ENCODE measurements at places on chromosomes 11 and 22. TPM values are rescaled to one million over a fixed set of nuclear protein-coding genes. Genes with fewer than 3 reads are reported as not detected.

Gene OR4A16
- total RNA-seq = not detected

Gene FAM180B
- not detected for total RNA-seq

Gene PGA4
- total RNA-seq = not detected

Gene CRACR2B
- total RNA-seq = 0.72 TPM

Gene OR52A1
- total RNA-seq = not detected

Gene CATSPER1
- not detected for total RNA-seq

DNA sequence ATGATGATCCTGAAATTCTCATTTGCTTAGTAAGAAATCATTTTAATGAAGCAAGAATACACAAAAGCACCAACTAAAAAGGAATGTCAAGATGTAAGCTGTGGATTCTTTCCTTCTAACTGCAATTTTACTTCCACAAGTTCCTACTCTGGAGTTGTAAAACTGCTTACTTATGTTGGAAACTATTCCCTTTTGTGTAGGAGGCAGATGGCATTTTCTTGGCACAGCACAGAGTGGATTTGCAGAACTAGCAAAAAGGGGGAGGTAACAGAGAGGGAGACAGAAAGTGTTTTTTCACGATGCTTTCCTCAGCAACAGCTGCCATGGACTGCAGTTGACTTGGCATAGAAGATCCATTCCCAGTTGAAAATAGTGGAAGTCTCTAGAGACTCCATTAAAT is 1112.0 kb upstream of the RAG2 start:
- H3K27me3 ChIP-seq = no peaks in the 10 kb centered on the region
- peak; percentile 4 for DNase-seq
- H3K27ac ChIP-seq = no peak overlapping the region
- H3K4me1 ChIP-seq = no peaks in the 10 kb centered on the region
- no peak overlapping the region for H3K4me3 ChIP-seq
- H3K36me3 ChIP-seq = no peaks in the 10 kb centered on the region

DNA sequence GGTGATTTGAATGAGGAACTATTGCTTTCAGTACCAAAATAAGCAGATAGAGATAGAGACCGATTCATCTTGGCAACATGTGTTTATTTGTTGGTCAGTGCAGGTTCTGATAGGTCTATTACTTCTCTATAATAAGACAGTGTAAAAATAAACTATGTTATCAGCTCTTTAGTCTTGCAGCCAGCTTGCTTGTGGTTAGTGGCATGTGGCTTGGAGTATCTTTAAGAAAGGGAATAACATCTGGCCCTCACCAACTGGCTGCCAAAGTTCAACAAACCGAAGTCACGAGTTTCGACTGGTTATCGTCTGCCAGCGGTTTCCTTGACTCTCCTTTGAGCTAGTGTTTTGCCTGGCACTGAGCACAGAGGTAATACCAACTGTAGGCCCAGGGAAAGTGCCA is 71.8 kb downstream of the CTTN start:
- no peak overlapping the region for H3K27ac ChIP-seq
- H3K27me3 ChIP-seq = peaks cover 53% of the 10 kb centered on the region

DNA sequence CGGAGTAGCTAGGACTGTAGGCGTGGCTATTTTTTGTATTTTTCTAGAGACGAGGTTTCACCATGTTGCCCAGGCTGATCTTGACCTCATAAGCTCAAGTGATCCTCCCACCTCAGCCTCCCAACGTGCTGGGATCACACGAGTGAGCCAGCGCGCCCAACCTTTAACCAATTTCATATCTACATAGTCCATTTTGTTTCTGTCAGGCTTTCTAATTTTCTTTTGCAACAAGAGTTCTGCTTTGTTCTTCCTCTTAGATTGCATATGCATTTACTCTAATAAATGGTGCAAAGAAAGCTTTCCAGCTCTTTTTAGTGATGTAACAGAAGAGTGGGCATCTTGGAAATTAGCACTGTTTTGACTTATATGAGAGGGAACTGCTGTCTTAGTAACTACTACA is 13.3 kb downstream of the RTN3 start:
- no peaks in the 10 kb centered on the region for H3K27me3 ChIP-seq
- DNase-seq = no peak
- H3K4me3 ChIP-seq = no peak overlapping the region

- no peaks in the 10 kb centered on the region for H3K36me3 ChIP-seq
- no peak for DNase-seq
- H3K27me3 ChIP-seq = no peaks in the 10 kb centered on the region
- no peak overlapping the region for H3K4me3 ChIP-seq
- no peak overlapping the region for H3K27ac ChIP-seq
- peaks cover 44% of the 10 kb centered on the region for H3K4me1 ChIP-seq
These were observed 5.4 kb downstream of the DAGLA start for GRCh38 chr11:61685617-61685967.

DNA sequence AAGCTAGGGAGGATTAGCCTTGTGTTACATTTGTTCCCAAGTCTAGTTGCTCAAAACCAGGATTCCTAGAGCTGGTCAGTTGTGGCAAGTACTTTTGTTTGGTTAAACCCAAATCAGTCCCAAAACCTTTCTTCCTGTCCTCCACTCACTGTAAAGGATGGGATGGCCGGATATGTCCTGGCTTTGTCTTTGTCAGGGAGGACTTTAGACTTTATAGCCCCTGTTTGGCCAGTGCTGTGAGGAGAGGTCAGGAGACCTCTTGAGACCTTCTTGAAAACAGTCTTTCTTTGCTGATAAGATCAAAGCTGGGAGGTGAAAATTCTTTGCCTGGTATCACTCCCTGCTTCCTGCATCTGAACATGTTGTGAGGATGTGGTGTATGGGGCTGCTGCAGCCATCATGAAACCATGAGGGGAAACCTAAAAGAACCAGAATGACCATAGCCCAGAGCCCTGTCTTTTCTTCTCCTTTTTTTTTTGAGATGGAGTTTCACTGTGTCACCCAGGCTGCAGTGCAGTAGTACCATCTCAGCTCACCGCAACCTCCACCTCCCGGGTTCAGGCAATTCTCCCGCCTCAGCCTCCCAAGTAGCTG is 43.6 kb upstream of the FTH1 start:
- no peak overlapping the region for H3K4me3 ChIP-seq
- H3K27ac ChIP-seq = no peak overlapping the region
- no peaks in the 10 kb centered on the region for H3K27me3 ChIP-seq
- H3K36me3 ChIP-seq = no peaks in the 10 kb centered on the region

GRCh38 chr11:118980191-118980881 is 8.8 kb downstream of the FOXR1 start:
- peaks cover 33% of the 10 kb centered on the region for H3K27me3 ChIP-seq
- peak; percentile 80 for DNase-seq
- H3K27ac ChIP-seq = no peak overlapping the region
- no peaks in the 10 kb centered on the region for H3K36me3 ChIP-seq

GRCh38 chr22:30877662-30878515 is 90.7 kb downstream of the MORC2 start:
- H3K4me1 ChIP-seq = no peaks in the 10 kb centered on the region
- DNase-seq = peak; percentile 68
- no peak overlapping the region for H3K27ac ChIP-seq
- H3K36me3 ChIP-seq = no peaks in the 10 kb centered on the region
- H3K4me3 ChIP-seq = no peak overlapping the region

GRCh38 chr22:31235081-31235480 is 23.0 kb downstream of the LIMK2 start:
- no peak overlapping the region for H3K27ac ChIP-seq
- no peak overlapping the region for H3K4me3 ChIP-seq
- H3K27me3 ChIP-seq = no peaks in the 10 kb centered on the region
- DNase-seq = no peak

- peaks cover 26% of the 10 kb centered on the region for H3K4me1 ChIP-seq
- no peak for DNase-seq
- H3K36me3 ChIP-seq = peaks cover 12% of the 10 kb centered on the region
- no peaks in the 10 kb centered on the region for H3K27me3 ChIP-seq
- H3K27ac ChIP-seq = peak overlapping the region; percentile 40
These were observed 82.4 kb upstream of the BIRC3 start for GRCh38 chr11:102234779-102235439.

DNA sequence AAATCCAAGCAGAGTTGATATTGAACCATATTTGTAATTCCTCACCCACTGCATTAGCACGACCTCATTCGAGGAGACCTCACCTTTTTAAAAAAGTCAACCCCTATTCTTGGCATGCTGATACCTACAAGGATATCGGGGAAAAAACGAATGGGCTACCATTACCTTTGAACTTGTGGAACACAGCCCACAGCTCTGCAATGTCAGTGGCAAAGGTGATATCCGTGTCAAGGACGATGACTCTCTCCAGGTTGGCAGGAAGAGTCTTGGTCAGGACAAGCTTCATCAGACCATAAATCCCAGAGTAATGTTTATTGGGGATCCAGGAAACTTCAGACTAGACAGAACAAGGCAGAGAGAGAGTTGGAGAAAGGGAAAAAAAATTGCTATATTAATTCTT is 355.6 kb downstream of the LARGE1 start:
- H3K27me3 ChIP-seq = no peaks in the 10 kb centered on the region
- no peak overlapping the region for H3K27ac ChIP-seq
- no peak overlapping the region for H3K4me3 ChIP-seq
- H3K36me3 ChIP-seq = no peaks in the 10 kb centered on the region
- H3K4me1 ChIP-seq = no peaks in the 10 kb centered on the region

DNA sequence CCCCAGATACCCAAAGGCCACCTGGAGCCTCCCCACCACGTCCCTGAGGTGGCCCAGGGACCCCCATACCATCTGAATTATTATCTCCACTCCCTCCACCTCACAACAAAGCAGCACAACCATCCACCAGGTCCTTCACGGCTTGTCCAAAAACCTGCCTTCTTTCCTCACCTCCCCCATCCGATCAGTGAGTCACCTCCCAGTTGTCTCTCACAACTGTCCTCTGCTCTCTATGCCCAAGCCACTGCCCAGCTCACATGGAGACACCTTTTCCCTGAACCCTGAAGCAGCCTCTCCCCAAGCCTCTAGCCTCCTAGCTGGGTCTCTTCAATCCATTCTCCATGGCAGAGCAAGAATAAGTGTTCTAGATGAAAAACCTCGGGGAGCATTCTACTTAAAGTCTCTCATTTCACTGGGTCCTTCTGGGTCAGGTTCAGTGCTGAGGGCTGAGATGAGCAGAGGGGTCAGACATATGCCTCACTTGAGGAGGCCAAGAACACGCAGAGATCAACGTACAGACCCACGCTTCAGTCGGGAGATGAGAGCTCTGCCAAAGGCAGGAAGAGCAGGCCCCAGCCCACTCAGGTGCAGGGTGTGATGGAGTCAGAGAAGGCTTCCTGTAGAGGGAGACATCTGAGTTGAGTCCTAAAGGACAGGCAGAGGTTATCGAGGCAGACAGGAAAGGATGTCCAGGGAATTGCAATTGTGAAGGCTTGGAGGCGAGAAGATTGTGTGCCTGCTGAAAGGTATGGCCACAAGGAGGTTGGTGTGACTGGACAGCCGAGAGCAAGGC is 74.7 kb downstream of the PDE2A start:
- H3K27ac ChIP-seq = no peak overlapping the region
- H3K4me3 ChIP-seq = no peak overlapping the region
- H3K27me3 ChIP-seq = peaks cover 30% of the 10 kb centered on the region
- H3K4me1 ChIP-seq = no peaks in the 10 kb centered on the region

DNA sequence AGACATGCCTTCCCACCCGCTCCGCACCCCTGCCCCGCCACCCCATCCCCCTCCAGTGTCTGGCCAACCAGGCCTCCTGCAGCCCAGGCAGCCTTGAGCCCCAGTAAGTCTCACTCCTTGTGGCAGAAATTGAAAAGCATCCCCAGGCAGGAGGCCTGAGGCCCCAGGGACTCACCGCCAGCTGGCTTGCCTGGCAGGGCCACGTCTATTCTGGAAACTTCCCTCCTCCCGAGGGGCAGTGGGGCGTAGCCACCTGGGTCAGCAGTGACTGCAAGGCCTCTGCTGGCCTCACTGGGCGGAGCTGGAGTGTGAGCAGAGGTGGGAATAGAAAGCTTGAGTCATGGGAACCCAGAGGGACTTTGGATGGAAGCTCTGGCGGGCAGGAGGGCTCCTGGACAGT is 26.3 kb downstream of the ANO1 start:
- H3K27ac ChIP-seq = no peak overlapping the region
- H3K4me1 ChIP-seq = peaks cover 14% of the 10 kb centered on the region
- H3K4me3 ChIP-seq = no peak overlapping the region

GRCh38 chr11:70568035-70568813 is 169.9 kb downstream of the CTTN start:
- H3K4me3 ChIP-seq = peak overlapping the region; percentile 65
- H3K27me3 ChIP-seq = no peaks in the 10 kb centered on the region
- no peaks in the 10 kb centered on the region for H3K36me3 ChIP-seq
- peaks cover 6% of the 10 kb centered on the region for H3K4me1 ChIP-seq
- DNase-seq = peak; percentile 96
- no peak overlapping the region for H3K27ac ChIP-seq

DNA sequence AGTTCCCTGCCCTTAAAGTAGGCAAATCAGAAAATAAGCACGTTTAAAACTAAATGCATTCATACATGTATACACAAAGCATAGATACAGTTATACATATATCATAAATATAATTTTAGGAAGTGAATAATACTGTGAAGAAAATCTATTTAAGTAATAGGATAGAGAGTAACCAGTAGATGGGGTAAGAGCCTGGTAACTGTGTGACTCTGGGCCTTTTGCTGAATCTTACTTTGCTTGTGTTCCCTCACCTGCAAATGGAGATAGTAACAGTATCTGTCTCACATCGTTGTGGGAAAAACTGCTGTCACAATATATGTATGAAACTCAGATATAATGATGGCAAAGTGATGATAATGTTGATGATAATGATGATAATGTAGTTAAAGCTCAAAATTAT is 29.9 kb downstream of the MS4A2 start:
- no peak overlapping the region for H3K4me3 ChIP-seq
- H3K27me3 ChIP-seq = no peaks in the 10 kb centered on the region
- H3K27ac ChIP-seq = no peak overlapping the region
- no peak for DNase-seq

GRCh38 chr22:25696763-25697162 is 45.2 kb upstream of the MYO18B start:
- DNase-seq = peak; percentile 8
- H3K4me3 ChIP-seq = no peak overlapping the region
- no peaks in the 10 kb centered on the region for H3K27me3 ChIP-seq
- H3K36me3 ChIP-seq = no peaks in the 10 kb centered on the region

DNA sequence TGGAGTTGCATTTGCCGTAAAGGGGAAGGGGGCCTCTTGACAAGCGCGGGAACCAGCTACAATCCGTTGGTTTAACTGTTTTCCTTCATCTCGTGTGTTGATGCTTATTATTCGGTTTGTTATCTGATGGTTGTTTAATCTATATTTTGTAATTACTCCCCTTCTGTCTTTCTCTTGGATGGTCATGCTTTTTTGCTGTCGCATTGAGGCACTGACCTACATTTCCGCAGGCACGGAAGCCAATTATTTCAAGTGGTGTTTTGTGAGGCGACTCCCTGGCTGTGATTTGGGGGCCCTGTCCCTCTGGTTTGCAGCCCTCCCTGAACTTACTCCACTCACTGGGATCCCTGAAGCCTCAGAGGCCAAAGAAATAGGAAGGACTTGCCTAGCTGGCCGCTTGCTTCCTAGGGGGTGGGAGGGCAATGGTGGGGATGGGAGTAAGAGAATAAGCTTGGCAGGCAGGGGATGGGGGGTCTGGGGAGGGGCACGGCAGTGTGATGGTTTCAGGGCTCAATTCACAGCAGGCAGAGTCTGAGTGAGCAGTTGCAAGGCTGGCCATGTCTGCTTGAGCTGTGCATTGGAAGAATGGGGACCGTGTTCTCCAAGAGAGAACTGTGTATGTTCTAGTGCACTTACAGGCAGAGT is 165.8 kb upstream of the B3GAT1 start:
- H3K27ac ChIP-seq = no peak overlapping the region
- no peaks in the 10 kb centered on the region for H3K36me3 ChIP-seq
- no peaks in the 10 kb centered on the region for H3K4me1 ChIP-seq

All from osteoblast (primary cell).